ENCODE measurements at places on chromosomes 5 and 9. TPM values are rescaled to one million over a fixed set of nuclear protein-coding genes. Genes with fewer than 3 reads are reported as not detected.

DNA sequence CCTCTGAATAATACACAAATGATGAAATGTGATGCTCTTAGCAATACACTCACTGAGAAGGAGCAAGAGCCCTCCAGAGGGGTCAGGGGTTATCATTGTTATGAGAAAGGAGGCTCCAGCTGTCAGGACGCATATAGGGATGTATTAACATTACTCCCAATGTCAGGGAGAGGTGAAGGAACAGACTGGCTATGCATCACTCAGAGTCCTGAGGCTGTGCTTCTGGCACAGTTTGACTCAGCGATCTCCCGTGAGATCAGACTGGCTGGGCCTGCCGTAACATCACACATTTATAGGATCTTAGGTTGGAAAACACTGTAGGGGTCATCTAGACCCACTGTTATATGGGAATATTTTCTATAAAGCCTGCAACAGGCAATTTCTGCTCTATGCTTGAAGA, 226.5 kb upstream of the GLRA1 start:
- no peak for DNase-seq

DNA sequence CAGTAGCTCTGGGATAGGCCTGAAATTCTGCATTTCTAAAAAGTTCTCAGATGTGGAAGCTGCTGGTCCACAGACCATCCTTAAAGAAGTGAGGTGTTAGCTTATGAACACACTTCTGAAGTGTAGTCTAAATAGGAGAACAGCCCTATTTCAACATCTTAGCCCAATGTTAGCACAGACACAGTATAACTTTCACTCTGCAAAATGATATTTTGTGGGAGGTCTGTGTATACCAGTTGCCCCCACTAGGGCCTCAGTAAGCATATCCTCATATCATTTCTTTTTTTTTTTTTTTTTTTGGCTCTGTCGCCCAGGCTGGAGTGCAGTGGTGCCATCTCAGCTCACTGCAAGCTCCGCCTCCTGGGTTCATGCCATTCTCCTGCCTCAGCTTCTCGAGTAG, 7.5 kb upstream of the HABP4 start:
- no peak for DNase-seq

The NUTM2G gene
- not detected for total RNA-seq

DNA sequence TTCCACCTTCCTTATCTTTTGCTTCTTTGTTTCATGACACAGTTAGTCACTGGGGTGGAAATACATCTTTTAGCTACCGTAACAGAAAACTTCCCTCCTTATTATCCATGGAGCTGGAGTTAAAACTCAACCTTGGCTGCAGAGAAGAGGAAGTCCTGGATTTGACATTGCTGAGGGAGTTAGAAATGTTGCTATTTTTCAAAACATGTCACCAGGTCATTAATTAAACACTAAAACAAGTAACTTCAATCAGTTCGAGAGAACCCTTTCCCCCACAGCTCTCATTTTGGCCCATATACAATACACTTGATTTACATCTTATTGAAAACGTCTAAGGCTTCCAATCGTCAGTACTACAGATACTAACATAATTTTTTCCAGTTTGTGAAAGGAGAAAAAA, 237.9 kb upstream of the CD180 start:
- DNase-seq, result no peak

- no peak for DNase-seq
Observed at GRCh38 chr9:89438194-89438593, 59.7 kb downstream of the SEMA4D start.

The GFI1B gene
- not detected for total RNA-seq

DNA sequence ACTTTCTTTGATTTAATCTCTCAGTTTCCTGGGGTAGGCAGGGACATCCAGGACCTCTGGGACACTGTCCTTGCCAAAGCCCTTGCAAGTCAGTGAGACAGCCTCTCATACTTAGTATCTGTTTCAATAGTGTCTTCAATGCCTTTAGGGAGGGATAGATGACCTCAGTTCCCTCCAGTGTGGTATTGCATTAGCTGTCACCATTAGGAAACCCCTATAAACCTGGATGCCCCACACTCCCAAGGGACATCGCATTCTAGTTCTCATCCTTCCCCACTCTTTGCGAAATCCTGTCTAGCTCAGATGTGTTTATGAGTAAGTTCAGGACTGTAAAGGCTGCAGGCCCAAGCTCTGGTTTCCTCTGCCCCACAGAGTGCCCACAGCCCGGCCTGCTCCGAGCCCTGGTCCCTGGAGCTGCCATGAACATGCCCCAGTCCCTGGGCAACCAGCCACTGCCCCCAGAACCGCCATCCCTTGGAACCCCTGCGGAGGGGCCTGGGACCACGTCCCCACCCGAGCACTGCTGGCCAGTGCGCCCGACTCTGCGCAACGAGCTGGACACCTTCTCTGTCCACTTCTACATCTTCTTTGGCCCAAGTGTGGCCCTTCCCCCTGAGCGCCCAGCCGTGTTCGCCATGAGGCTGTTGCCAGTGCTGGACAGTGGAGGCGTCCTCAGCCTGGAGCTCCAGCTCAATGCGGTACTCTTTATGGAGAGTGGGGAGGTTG, 13.2 kb downstream of the TMEM8B start:
- no peak for DNase-seq

All from omental fat pad (tissue), 4 donors.